Camera-type eye (tissue), 1 donor: ENCODE measurements at places on chromosomes 1 and 21. TPM values are rescaled to one million over a fixed set of nuclear protein-coding genes. Genes with fewer than 3 reads are reported as not detected.

XKR8 gene
- total RNA-seq = 3.9 TPM

TRIM67 gene
- total RNA-seq = 31.0 TPM

TACSTD2 gene
- 22.6 TPM for total RNA-seq

CORT gene
- total RNA-seq = 0.33 TPM

TAS1R3 gene
- total RNA-seq = 0.77 TPM

OR2T29 gene
- total RNA-seq = not detected

DPYD gene
- 31.3 TPM for total RNA-seq
